ENCODE measurements at places on chromosomes 6 and 20.
A peak's percentile ranks its signal among the peaks of the same experiment; 100 is the strongest.

GRCh38 chr6:75581231-75581630 is 20.4 kb upstream of the SENP6 start:
- H3K27me3 ChIP-seq = no peaks in the 10 kb centered on the region
- peaks cover 4% of the 10 kb centered on the region for H3K36me3 ChIP-seq
- no peak overlapping the region for H3K4me3 ChIP-seq
- no peak for DNase-seq

- DNase-seq = no peak
- no peaks in the 10 kb centered on the region for H3K36me3 ChIP-seq
- H3K4me3 ChIP-seq = no peak overlapping the region
- no peak overlapping the region for H3K27ac ChIP-seq
- H3K27me3 ChIP-seq = no peaks in the 10 kb centered on the region
Measured at GRCh38 chr6:20223141-20223540, 10.9 kb upstream of the MBOAT1 start.

DNA sequence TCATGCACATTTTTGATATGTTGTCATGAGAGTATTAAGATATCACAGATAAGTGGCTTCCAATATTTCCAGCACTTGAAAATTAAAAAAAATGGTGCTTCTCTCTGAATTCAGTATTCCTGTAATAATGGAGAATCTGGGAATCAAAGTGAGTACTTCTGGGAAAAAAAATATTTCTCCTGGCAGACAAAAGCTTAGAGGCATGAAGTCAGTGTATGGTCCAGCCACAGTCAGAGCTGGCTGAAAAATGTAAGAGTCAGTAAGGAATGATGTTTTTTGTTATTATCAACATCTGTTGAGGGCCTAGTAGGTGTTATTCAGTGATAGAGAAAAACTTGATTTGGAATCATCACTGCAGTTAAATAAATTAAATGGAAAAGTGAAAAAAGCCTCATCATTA is 3.2 kb upstream of the RFPL4B start:
- no peaks in the 10 kb centered on the region for H3K4me1 ChIP-seq
- H3K27me3 ChIP-seq = peaks cover 27% of the 10 kb centered on the region
- no peak overlapping the region for H3K4me3 ChIP-seq
- DNase-seq = no peak
- H3K27ac ChIP-seq = no peak overlapping the region

GRCh38 chr6:25883991-25884390 is 9.9 kb upstream of the SLC17A3 start:
- no peak overlapping the region for H3K4me3 ChIP-seq
- no peak overlapping the region for H3K27ac ChIP-seq
- no peaks in the 10 kb centered on the region for H3K27me3 ChIP-seq
- no peak for DNase-seq
- peaks cover 4% of the 10 kb centered on the region for H3K4me1 ChIP-seq

DNA sequence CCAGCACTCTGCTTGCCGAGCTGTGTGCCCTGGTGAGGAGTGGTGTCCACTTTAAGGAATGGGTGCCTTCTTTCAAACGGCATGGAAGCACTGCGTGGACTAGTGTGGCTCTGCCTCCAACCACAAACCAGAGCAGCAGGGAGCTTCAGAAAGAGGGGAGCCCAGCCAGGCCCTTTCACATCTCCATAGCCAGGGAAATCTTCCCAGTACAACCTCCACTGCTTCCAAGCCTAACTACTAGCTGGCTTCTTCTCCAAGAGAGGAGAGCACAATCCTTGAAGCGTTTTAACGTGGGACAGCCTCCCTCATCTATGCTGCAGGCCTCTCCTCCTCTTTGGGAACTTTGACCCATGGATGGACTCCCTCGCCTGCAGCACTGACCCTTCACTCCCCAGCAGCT is 26.7 kb downstream of the TNXB start:
- H3K36me3 ChIP-seq = peaks cover 2% of the 10 kb centered on the region
- no peak overlapping the region for H3K27ac ChIP-seq
- H3K4me3 ChIP-seq = no peak overlapping the region
- H3K27me3 ChIP-seq = peaks cover 21% of the 10 kb centered on the region
- DNase-seq = no peak
- H3K4me1 ChIP-seq = peaks cover 5% of the 10 kb centered on the region

DNA sequence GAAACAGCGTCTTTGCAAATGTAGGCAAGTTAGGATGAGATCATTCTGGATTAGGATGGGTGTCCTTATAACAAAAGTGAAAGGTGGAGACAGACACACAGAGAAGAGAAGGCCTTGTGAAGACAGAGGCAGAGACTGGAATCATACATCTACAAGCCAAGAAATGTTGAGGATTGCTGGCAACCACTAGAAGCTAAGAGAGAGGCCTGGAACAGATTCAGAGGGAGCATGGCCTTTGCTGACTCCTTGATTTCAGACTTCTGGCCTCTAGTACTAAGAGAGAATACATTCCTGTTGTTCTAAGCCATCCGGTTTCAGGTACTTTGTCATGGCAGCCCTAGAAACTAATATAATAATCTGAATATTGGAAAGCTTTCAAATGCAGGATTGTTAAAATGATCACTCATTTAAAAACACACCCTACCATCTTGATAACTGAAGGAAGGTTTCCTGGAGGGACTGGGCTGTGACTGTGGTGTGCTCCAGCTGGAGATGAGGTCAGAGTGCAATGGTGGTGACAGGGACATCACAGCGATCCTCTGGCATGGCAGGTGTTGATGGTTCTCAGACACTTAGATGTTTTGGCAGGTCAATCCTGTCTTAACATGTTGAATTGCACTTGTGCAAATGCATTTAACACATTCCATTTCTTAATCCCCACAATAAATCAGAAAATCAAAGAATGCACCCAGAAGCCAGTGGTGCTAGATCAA is 25.1 kb downstream of the CD83 start:
- no peaks in the 10 kb centered on the region for H3K27me3 ChIP-seq
- DNase-seq = no peak
- no peak overlapping the region for H3K4me3 ChIP-seq
- H3K4me1 ChIP-seq = peaks cover 5% of the 10 kb centered on the region
- no peak overlapping the region for H3K27ac ChIP-seq

- H3K36me3 ChIP-seq = no peaks in the 10 kb centered on the region
- peaks cover 6% of the 10 kb centered on the region for H3K4me1 ChIP-seq
- H3K27ac ChIP-seq = no peak overlapping the region
- no peak overlapping the region for H3K4me3 ChIP-seq
- H3K27me3 ChIP-seq = no peaks in the 10 kb centered on the region
Measured at GRCh38 chr6:5597413-5597812, 336.1 kb downstream of the FARS2 start.

DNA sequence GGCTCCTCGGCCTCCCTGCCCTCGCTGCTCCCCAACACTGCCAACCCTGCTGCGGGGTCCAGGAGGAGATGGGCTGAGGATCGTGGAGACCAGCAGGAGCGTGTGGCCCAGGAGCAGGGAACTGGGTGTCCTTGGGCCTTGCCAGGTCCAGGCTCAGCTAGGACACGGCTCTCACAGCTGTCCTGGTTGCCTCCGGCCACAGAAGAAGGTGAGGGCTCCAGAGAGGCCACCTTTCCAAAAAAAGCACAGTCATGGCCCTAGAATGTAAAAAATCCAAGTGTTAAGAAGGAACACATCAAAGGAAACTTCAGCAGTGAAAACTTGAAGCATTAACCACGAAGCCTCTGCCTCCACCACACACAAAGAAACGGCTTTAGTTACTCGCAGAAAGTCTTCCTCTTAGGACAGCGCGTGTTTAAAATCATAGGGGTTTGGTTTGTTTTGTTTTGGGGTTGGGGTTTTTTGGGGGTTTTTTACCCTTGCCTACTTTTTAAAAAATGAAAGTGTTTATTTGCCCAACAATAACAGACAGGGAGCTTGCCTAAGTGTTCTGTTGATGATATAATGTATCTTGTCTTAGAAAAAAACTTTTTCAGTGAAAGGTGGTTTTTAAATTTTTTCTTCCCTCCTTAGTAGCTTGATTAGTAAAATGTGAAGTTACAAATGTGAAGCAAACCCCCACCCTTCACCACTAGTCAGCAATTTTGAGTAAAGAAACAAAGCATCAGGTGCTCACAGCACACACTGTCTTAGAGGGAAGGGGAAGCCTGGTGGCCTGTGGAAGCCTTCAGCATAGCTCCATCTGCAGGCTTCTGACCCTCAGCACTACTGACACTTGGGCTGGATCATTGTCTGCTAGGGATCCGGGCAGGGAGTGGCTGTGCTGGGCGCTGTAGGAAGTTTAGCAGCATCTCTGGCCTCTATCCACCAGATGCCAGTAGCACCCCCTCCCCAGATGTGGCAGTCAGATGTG is 60.0 kb downstream of the PTPN1 start:
- peak; percentile 61 for DNase-seq
- no peaks in the 10 kb centered on the region for H3K36me3 ChIP-seq
- H3K4me3 ChIP-seq = peak overlapping the region; percentile 38

- no peak overlapping the region for H3K27ac ChIP-seq
- no peaks in the 10 kb centered on the region for H3K27me3 ChIP-seq
- peaks cover 12% of the 10 kb centered on the region for H3K36me3 ChIP-seq
- DNase-seq = no peak
- no peak overlapping the region for H3K4me3 ChIP-seq
Measured at GRCh38 chr6:79225717-79226599, 8.5 kb downstream of the HMGN3 start.

DNA sequence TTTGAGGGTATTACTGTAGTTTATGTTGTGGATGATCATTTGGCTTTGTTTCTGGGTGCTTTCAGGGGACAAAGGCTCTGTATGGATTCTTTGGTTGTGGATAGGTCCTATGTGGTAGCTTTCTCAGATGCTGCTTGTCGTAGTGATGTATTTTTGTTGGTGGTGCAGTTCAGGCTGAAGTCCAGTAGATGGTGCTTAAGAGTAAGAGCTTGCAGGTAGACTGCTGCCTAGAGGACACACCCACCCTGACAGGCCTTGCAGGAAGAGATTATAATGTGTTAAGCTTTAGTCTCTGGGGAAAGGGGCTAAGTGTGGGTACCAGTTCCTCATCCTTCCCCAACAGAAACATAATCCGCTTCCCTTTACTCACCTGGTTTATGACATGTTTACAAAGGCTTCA is 62.6 kb upstream of the ADGRB3 start:
- H3K27ac ChIP-seq = no peak overlapping the region
- no peak overlapping the region for H3K4me3 ChIP-seq
- H3K36me3 ChIP-seq = no peaks in the 10 kb centered on the region
- no peak for DNase-seq

DNA sequence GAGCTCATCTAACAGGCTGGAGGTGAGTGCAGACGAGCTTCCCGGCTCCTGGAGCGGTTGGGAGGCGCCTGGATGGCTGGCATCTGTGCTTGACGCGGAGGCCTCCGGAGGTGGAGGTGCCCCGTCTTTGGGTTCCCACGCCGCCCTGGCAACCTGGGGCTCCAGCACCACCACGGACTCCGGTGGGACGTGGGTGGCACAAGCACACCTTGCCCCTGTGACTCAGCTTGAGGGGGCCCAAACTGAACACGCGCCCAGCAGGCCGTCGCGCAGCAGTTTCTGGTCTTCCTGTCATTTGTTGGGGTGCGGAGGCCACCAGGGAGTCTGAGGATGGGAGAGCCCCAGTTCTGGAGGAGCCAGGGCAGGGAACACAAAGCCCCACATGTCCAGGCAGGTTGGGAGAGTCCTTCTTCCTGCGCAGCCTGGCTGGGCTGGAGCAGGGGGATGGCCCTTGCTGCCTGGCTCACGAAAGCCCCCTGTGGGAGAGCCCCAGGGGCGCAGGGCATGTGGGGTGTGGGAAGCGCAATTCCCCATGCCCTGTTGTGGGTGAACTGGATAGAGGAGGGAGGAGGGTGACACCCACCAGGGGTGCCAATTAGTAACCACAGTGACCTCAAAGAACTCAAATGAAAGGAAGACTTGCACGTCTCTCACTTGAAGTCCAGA is 1378.6 kb upstream of the DEFB115 start:
- H3K27me3 ChIP-seq = peaks cover 17% of the 10 kb centered on the region
- no peak overlapping the region for H3K4me3 ChIP-seq
- H3K4me1 ChIP-seq = no peaks in the 10 kb centered on the region
- no peak overlapping the region for H3K27ac ChIP-seq

DNA sequence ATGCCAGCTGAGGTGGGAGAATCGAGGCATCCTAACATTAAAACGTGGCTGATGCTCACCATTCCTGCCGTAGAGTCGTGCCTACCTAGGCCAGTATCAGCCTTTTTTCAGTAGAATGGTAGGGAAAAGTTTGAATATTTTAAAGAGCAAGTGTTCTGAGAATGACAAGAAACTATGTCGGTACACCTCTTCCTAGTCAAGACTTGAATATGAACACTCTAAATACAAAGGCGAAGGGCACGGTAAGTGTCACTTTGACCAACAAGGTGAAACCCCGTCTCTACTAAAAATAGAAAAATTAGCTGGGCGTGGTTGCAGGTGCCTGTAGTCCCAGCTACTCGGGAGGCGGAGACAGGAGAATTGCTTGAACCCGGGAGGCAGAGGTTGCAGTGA is 1.0 kb downstream of the GINM1 start:
- peaks cover 29% of the 10 kb centered on the region for H3K4me1 ChIP-seq
- no peak for DNase-seq
- no peaks in the 10 kb centered on the region for H3K27me3 ChIP-seq
- H3K36me3 ChIP-seq = no peaks in the 10 kb centered on the region

GRCh38 chr20:437787-438486 is 24.4 kb downstream of the TBC1D20 start:
- peaks cover 66% of the 10 kb centered on the region for H3K4me1 ChIP-seq

DNA sequence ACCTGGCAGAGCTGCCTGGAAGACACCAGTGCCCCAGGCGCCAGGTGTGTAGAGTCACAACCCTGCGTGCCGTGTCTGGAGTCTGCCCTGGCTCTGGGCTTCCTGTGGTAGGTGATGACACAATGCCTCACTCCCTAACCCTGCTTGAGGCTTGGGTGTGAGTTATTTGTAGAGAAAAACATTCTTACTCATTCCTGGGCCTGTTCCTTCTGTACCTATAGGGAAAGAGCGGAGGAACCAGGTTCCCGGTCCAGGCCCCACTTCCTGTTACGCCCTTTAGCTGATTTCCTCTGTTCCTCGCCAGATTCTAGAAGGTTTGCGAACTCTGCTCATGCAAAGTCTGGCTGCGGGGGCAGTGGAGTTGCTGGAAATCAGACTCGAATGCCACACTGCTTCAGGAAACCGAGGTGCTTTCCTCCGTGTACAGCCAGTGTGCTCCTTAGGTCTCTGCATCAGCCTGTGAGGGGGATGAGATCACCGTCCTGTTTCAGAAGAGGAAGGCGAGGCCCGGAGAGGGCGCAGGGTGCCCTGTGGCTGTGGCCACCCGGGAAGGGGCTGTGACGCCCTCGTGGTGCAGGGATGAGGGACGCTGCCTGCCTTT is 67.1 kb upstream of the DUSP22 start:
- H3K36me3 ChIP-seq = no peaks in the 10 kb centered on the region
- DNase-seq = no peak
- H3K4me3 ChIP-seq = peak overlapping the region; percentile 74

DNA sequence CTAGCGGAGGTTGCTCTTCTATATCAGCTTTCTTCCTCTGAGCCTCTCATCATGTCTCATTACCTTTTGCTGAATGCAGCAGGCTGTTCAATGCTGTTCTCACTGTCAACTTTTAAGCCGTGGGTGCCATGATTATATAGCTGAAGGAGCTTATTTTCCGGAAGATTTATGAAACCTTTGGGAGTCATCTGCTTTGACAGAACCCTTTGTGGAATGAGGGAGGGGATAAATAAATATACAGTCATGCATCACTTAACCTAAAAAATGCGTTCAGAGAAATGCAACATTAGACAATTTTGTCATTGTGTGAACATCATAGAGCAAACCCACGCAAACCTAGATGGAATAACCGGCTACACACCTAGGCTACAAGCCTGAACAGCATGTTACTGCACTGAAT is 102.2 kb upstream of the AKAP12 start:
- no peak overlapping the region for H3K4me3 ChIP-seq
- no peak overlapping the region for H3K27ac ChIP-seq
- peaks cover 6% of the 10 kb centered on the region for H3K36me3 ChIP-seq
- peaks cover 8% of the 10 kb centered on the region for H3K27me3 ChIP-seq
